ENCODE measurements at places on chromosomes 16 and 17.

DNA sequence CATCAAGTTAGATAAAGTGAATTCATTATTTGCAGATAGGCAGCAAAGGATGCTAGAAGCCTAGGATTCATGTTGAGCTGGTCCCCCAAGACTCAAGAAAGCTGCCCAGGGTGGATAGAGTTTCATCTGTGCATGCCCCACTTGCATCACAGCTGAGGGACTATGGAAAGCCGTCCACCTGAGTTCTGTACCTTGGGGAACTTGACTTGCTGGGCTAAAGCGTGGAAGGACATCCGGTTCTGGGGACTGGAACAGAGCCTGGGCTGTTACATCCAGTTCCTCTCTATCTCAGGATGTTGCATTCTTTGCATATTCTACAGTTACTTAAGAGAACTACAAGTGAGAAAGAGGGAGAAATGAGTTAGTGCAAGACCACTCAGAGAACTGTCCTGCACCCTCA, 458.4 kb downstream of the SHISA9 start:
- DNase-seq = no peak

GRCh38 chr17:78013683-78014467, 55.4 kb downstream of the TNRC6C start:
- DNase-seq = peak; percentile 72

- no peak for DNase-seq
Observed at GRCh38 chr17:61284174-61284573, 115.5 kb upstream of the TBX2 start.

DNA sequence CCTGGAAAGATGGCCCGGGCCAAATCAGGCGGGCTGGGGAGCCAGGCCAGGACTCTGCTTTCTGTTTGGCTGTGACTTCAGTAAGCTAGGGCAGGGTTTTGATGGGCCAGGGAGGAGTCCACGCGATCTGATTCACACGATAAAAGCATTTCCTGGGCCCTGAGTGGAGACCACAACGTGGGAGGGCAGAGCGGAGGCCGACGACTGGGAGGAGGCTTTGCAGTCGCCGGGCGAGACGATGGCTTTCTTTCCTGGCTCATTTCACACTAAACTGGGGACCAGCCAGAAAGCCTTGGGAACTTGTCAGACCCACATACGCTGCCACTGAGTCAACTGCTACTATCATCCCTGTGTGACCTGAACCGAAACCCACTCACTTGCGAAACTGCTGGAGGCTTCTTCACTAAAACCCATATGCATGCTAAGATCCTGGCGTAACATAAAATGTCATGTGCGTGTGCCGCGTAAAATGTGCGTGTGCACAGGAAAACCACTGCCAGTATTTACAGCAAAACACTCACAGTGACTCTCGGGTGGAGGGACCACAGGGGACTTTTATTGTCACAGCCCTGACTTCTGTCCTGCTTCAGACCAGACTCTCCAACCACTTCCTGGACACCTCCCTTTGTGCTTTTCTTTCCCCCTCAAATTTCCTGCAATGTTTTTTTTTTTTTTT, 14.2 kb upstream of the RHBDF2 start:
- DNase-seq = no peak

DNA sequence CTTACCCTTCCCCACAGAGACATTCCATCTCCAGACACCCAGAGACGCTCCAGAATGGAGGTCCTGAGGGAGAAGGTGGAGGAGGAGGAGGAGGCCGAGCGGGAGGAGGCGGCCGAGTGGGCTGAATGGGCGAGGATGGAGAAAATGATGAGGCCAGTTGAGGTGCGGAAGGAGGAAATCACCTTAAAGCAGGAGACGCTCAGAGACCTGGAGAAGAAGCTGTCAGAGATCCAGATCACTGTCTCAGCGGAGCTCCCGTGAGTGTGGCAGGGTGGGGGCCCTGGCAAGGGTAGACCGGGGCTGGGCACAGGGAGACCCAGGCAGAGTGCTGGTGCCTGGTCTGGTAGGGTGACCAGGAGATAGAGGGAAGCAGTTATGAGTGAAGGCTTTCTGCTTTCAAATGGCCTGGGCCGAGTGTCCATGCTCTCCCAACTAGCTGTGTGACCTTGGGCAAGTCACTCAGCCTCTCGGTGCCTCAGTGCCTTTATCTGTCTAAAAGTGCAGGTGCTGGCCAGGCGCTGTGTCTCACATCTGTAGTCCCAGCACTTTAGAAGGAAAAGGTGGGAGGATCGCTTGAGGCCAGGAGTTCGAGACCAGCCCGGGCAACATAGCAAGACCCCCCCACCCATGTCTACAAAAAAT, 3.4 kb downstream of the DRC7 start:
- no peak for DNase-seq

Measured in renal cortex interstitium (tissue), 15 donors.